ENCODE measurements at places on chromosomes 7 and 10.
A peak's percentile ranks its signal among the peaks of the same experiment; 100 is the strongest.

- no peak for DNase-seq
Observed at GRCh38 chr10:117170244-117170643, 27.0 kb upstream of the KCNK18 start.

GRCh38 chr7:106277976-106278375, 6.8 kb downstream of the NAMPT start:
- no peak for DNase-seq

GRCh38 chr7:74362266-74362665, 73.1 kb downstream of the CLIP2 start:
- DNase-seq: no peak

DNA sequence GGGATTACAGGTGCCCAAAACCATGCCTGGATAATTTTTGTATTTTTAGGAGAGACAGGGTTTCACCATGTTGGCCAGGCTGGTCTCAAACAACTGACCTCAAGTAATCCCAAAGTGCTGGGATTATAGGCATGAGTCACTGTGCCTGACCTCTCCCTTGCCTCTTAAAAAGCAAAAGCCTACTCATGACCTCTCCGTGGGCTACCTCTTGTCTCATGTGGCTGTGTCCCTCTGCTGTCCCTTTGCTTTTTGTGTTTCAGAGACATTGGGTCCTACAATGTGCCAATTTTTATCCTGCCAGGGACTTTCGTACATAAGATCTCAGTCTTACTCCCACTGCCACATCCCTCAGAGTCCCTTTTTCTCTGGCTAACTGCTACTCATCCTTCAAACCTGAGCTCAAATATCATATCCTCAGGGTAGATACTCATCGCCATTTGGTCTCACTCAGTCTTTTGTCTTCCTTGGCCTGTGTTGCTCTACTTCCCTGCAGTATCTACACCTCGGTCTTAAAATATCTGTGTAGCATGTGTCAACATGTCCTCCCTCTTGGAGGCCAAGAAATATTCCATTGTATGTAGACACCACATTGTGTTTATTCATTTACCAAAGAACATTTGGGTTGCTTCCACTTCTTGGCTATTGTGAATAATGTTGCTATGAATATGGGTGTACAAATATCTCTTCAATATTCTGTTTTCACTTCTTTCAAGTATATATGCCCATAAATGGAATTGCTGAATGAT, 465.0 kb upstream of the KLF6 start:
- DNase-seq: no peak

- no peak for DNase-seq
Observed at GRCh38 chr10:18401416-18402195, 249.8 kb downstream of the NSUN6 start.

DNA sequence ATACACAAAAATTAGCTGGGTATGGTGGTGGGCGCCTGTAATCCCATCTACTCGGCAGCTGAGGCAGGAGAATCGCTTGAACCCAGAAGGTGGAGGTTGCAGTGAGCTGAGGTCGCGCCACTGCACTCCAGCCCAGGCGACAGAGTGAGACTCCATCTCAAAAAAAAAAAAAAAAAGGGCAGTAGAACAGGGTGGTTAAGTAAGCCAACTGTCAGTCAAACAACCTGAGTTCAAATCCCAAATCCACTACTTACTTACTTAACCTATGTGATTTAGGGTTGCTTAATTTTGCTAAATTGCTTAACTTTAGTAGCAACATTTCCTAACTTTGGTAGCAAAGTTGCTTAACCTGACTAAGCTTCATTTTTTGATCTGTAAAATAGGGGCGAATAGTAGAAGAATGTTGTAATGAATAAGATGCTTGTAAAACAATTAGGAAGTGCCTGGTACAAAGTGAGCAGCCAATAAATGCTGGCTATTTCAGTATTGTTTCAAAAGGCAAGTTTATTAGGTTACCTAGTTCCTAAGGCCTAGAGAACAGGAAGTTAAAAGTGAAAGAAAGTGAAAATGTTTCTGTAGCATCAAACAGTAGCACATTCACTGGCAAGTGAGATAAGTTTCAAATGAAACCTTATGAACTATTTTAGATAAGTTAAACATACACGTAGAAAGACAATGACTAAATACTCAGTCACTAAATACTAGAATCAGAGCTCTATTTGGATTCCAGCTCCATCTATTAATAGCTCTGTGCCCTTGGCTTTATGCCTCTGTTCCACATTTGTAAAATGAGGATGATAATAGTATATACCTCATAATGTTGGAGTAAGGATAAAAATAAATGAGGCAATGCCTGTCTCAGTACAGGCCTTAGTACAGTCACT, 64.3 kb downstream of the HOXA1 start:
- DNase-seq: peak; percentile 7

DNA sequence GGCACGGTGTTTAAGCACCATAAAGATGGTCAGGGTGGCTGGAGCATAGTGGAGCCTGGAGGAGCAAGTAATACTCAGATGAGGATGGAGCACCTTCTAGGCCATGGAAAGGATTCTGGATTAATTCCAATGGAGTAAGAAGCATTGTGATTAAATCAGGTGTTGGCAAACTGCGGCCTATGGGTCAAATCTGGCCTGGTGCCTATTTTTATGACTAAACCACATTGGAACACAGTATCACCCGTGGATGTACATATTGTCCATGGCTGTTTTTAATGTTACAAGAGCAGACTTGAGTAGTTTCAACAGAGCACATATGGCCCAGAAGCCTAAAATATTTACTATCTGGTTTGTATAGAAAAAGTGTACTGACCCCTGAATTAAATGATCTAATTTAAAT, 49.9 kb upstream of the TMEM248 start:
- DNase-seq: peak; percentile 8

DNA sequence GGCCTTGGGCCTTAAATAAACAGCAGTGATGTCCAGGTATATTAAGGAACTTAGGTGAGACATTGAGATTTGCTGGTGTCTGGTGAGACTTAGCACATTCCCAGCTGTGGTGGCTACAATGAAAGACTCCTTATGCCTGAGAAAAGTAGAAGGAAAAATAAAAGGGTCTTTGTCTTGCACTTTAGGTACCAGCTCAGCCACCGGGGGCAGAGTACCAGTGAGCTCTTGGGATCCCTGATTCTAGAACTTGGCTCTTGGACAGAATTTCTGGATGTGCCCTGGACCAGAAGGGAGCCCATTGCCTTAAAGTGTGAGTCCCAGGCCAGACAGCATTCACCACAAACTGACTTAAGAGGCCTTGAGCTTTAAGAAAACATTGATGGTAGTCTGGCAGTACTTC, 1038.7 kb downstream of the SORCS3 start:
- DNase-seq: no peak

DNA sequence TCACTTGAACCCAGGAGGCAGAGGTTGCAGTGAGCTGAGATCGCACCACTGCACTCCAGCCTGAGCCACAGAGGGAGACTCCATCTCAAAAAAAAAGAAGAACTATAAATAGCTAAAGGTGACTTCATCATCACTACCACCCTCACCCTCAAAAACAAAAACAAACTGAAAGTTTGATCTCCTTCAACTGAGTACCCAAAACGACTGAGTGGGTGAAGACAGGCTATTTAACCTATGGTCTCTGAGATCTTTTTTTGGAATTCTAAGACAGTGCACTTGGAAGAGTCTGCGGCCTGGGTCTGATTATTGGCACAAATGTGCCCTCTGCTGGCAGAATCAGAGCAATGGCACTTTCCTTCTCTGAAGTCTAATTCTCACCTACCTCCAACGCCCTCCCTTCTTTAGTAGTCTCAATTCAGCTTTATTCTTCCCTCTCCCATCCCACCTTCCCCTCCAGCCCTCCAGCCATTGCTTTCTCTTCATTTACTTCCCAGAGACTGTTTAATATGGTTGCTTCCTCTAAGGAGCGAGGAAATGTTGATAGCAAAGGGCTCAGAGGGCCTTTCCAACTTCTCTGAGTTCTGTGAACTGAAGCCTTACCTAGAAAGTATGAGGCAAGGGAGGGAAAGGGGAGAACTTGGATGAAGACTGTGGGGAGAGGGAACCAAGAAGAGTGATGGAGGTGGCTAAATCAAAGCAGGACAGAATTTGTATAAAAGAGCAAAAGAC, 2.9 kb upstream of the MYOZ1 start:
- DNase-seq: peak; percentile 71

DNA sequence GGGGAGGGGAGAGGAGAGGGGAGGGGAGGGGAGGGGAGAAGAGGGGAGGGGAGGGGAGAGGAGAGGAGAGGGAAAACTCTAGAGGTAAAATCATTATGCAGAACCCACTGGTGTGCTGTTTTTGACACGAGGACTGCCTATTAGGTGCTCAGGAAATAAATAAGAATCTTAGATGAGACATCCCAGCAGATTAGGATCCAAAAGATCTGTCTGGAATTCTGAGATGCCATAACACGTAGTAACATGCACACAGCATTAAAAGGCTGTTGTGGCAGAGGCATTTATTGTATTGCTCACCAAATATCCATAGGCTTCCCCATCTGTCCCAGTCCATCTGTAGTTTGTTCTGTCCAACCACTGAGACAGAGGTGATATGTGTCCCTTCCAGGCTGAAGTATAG, 40.8 kb upstream of the KMT2E start:
- DNase-seq: no peak

- no peak for DNase-seq
Observed at GRCh38 chr7:24659505-24659904, 86.3 kb downstream of the PALS2 start.

GRCh38 chr7:79453266-79453557, 255 bp downstream of the MAGI2 start:
- no peak for DNase-seq

DNA sequence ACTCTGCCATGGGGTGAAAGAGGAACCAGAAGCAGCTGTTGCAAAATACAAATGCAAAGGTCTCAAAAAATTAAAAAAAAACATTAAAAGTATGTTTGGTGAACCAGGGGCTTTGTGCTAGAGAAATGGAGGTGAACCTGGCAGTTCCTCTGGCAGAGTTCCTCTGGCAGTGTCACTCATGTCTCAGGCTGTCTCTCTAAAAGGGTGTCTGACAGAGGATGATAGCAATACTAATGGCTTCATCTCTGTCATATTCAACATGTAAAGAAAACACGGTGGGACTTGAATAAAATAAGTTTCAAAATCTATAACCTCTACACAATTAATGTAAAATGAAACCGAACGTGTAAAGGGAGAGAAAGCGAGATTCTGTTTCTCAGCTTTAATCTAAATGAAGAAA, 375.7 kb upstream of the VWC2 start:
- DNase-seq: no peak

DNA sequence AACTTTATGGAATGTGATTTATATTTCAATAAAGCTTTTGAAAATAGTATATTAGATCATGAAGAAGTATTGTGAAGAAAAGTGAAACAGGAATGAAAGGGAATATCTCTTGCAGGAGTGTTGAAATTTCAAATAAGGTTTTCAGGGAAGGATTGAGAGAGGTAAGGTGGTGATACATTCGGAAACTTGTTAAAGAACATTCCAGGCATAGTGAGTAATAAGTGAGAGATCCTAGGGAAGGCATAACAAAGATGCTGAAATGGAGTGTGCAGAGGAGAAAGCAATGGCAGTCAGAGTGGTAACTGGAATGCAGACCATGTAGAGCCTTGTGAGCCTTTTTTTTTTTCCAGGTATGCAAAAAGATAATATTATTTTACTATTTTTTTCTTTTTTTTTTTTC, 4.1 kb downstream of the OR9A4 start:
- no peak for DNase-seq

DNA sequence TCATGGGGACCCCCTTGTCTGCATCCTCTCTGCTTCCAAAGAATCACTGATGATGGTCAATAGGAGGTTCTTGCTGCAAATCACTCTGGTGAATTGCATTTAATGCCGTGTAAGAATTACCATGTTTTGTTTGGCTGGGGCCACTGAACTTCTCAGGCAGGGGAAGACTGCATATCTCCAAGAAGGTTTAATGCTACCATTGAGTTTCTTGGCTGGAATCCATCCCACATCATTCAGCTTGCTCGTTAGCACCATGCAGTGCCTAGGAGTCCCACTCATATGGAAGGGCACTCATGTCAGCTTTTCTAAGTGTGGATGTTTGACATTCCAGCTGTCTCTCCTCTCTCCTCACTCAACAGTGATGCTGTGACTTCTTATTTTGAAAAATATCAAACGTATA, 50.2 kb upstream of the BAMBI start:
- DNase-seq: no peak

DNA sequence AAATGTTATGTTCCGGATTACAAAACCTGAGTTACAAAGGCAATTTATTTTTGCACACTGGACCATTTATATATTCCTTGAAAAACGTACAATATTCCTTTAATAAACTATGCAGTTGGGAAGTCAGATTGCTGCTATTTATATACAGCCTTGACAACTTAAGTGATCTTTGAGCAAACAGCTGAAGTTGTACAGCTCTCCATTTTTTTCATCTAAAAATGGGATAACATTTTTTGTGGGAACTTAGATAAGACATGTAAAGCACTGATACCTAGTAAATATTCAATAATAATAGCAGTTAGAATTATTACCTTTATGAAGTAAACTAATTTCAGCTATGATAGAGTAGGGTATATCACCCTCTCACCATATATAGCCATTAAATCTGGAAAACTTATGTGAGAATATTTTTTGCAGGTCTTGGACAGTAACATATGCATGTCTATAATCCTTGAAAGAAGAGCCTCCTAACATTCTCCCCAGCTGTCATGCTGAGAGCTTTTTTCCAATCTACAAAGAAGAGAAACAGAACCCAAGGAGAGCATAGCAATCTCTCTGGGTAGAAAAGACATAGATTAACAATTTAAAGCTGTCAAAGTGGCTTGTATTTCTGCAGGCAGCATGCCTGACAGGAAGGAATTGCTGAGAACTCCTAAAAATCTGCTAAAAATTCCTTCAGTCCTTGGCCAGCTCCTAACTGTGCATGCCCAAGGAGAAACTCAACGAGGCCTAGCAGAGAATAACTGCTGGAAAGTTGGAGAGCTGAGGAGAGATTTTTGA, 326.0 kb downstream of the CRPPA start:
- DNase-seq: no peak

- DNase-seq: no peak
Observed at GRCh38 chr10:83990126-83990525, 149.2 kb upstream of the GHITM start.

- DNase-seq: no peak
Observed at GRCh38 chr7:15855525-15856109, 169.1 kb upstream of the MEOX2 start.

- no peak for DNase-seq
Observed at GRCh38 chr10:97197030-97197500, 11.3 kb upstream of the SLIT1 start.

- DNase-seq: no peak
Observed at GRCh38 chr10:106706127-106706526, 458.4 kb downstream of the SORCS1 start.

GRCh38 chr7:124813994-124814798, 48.6 kb upstream of the GPR37 start:
- no peak for DNase-seq

DNA sequence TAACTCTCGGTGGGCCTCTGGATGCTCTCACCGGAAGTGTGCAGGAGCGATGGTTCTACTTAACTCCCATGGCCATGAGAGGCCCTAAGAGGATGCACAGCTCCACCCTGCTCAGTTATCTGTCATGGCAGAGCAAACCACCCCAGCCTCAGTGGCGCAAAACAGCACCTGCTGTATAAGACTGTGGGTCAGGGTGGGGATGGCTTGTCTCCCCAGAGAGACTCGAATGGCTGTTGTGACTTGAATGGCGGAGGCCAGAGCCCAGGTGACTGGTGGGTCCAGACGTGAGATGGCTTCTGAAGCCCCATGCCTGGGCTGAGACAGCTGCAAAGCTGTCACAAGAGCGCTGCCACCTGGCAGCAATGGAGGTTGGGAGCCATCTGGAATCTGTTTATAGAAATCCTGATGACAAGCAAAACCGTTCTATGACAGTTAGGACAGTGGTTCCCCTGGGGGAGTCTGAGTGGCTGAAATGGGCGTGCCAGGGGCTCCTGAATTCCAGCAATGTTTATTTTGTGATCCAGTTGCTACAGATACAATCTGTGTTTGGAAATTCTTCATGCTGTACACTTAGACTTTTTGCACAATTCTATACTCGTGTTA, 490.5 kb downstream of the TCERG1L start:
- no peak for DNase-seq

All from dermis microvascular lymphatic vessel endothelial cell (primary cell).